ENCODE measurements at places on chromosomes 7 and 10.
A peak's percentile ranks its signal among the peaks of the same experiment; 100 is the strongest.

GRCh38 chr10:77501152-77501845 is 136.3 kb downstream of the KCNMA1 start:
- DNase-seq: no peak

DNA sequence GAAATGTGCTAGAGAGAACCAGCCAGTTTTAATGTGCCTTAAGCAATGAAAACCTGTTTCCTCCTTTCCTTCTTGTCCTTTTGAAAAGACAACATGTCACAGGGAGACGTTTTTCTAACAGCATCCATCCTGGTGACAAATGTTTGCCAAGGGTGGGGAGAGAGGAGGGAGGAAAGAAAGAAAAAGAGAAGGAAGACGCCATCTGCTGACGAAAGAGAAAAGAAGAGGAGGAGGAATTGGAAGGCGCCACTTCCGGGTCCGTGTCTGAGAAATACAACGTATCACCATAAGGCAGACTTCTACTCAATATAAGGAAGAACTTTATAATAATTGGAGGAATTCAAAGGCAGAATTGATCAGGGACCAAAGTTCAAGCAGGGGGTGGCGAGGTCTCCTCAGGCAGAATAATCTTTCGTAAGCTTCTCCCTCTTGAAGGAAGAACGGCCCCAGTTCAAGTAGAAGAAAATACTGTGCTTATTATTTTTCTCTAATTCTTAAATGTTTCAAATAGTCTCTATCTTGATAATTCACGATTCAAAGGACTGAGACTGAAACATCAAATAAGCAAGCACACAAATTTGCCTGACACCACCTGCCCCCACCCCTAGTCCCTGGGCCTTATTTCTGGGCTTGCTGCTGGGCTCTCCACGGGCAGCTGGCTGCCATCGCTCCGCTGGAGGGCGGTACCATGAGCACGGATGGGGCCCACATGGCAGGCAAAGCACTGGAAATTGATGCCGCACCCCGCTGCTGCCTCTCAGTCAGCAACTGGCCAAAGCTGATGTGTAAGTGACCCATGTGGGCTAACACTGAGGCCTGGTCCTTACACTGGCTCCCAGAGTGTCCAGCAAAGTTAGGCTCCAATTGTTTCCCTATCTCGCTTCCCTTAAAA is 273.7 kb upstream of the KLF14 start:
- no peak for DNase-seq

DNA sequence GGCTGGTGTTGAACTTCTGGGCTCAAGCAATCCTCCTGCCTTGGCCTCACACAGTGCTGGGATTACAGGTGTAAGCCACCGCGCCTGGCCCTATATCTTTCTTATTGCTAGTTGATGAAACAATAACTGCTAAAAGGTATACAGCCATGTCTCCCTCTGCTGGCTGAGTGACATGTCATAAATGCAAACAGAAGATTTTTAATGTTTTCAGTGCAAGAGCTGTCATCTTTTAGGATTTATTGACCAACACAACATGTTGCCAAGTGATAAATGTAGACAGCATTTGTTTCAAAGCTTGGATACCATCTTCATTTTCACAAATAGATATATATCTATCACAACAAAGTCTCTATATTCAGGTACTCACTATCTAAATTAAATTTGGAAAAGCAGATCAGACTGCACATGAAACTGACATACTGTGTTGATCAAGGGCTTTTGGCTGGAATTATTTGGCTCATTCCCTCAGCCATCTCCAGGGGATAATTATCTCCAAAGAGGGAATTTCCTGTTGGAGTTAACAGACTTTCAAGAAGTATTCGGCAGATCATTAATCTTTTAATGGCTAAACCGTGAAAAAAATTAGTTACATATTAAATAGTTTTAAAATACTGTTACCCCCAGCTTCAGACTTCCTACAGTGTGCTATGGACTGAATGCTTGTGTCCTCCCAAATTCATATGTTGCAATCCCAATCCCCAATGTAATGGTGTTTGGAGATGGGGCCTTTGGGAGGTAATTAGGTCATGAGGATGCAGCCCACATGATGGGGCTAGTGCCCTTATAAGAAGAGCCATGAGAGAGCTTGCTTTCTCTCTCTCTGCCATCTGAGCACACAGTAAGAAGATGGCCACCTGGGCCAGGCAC is 41.3 kb upstream of the SRPK2 start:
- no peak for DNase-seq

GRCh38 chr10:53140506-53140905 is 367.9 kb upstream of the MBL2 start:
- DNase-seq: no peak

GRCh38 chr7:131109759-131110296 is 217.8 kb upstream of the MKLN1 start:
- DNase-seq: peak; percentile 65

DNA sequence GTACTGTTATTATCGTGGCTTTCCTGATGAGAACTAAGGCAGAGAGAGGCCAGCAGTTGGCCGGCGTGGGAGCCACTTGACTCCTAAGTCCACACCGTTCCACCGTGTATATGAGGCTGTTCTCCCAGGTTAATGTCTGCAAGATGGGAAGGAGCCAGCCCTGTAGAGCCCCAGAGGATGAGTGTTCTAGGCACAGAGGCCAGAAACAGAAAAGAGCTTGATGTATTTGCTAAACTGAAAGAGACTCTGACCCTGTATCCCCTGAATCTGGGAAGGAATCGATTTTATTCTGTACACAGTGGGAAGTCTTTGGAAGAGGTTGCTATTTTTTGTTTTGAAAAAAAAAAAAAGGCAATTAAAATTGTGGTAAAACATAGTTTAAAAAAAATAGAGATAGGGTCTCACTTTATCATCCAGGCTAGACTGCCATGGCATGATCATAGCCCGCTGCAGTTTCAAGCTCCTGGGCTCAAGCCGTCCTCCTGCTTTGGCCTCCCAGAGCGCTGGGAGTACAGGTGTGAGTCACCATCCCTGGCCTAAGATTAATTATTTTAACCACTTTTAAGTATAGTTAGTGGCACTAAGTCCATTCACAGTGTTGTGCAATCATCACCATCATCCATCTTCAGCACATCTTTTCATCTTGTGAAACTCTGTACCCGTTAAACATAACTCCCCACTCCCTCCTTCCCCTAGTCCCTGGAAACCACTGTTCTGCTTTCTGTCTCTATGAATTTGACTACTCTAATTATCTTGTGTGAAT is 348.8 kb downstream of the SDK1 start:
- no peak for DNase-seq

DNA sequence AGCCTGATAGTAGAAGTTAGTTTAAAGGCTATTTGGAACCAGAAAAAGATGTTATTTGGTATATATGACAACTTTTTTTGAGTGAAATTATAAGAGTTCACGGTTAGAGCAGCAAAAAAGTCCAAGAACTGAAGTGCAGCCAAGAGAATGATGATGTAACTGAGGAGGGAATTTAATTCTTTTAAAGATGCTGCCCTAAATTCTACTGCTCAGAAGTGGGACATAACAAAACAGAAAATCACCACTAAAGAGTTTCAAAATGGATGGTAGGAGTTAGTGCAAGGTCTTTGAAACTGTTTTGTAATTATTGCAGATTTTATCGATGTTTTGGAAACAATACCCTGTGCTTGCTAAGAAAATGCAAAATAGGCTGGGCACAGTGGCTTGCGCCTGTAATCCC is 6.5 kb downstream of the SAMD8 start:
- DNase-seq: no peak

DNA sequence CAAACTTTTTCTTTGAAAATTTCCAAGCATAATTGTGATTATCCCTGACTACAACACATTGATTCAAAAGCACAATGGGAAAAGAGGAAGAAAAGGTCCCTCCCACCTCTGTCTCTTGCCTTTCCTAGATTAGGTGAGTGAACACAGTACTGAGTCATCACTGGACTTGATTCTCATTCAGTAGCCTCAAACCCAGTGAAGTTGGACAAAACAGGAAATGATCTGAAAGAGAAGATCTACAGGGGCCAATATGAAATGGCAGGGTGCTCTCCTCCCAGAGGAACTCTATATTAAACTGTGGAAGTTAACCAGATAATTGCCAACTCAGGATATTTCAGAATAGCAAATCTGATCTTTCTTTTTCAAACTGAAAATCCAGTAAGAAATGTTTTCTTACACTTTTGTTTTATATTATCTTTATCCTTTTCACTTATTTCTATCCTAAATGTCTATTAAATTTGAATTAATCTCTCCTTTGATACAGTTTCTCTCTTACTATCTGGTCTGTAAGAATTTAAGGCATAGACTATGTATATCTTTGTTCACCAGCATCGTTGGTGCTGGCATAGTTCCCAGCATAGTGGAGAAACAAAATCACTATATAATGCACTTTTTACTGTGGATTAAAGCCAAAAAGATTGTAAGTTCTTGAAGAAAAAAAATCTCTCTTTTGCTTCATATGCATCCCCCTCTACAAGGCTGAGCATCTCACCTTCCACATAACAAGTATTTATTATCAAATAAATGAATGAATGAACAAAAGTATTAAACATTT is 41.4 kb upstream of the IKZF1 start:
- no peak for DNase-seq

- no peak for DNase-seq
Measured at GRCh38 chr7:92231-92674, 100.1 kb upstream of the FAM20C start.

GRCh38 chr7:114819616-114820362 is 102.1 kb upstream of the MDFIC start:
- no peak for DNase-seq

DNA sequence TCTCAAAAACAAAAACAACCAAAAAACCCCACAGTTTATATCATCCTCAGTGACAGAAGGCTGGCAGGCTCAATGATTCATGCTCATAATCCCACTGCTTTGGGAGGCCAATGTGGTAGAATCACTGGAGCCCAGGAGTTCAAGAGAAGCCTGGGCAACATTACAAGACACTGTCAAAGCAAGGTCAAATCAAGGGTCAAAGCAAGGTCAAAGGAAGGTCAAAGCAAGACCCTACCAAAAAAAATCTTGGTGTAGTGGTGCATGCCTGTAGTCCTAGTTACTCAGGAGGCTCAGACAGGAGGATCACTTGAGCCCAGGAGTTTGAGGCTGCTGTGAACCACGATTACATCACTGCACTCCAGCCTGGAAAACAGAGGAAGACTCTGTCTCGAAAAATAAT is 14.2 kb upstream of the NPC1L1 start:
- DNase-seq: no peak

GRCh38 chr10:4391683-4392082 is 434.3 kb upstream of the AKR1E2 start:
- no peak for DNase-seq
